ENCODE measurements at places on chromosomes 1 and 21. TPM values are rescaled to one million over a fixed set of nuclear protein-coding genes. Genes with fewer than 3 reads are reported as not detected.

- no peak for DNase-seq
Observed at GRCh38 chr1:183537405-183537804, 52.9 kb downstream of the NCF2 start.

- peak; percentile 1 for DNase-seq
Observed at GRCh38 chr21:24514081-24514733, 1093.1 kb downstream of the MRPL39 start.

GRCh38 chr1:160377585-160378206 is 10.8 kb downstream of the NHLH1 start:
- no peak for DNase-seq

DNA sequence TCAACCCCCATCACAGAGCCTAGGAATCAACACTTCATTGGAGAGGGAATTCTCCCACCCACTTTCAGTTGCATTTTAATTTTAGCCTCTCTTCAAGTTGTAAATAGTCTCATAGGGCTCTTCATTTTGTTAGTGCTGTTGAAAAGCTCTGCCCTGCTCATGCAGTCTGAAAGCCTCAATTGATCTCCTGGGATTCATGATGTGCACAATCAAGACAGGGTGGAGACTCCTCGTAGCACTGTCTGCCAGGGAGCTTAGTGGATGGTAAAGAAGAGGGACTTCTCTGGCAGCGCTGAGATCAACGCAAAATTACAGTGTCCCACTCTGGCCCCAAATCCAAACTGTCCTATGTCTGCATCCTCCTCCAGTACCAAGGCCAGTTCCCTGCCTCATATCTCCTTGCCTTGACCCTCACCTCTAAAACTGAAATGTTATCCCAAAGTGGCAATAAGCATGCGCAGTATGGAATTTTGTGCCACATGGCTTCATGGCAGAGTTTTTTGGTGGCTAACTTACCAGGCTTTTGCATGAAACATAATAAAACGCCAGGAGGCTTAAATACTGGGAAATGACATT is 282.2 kb downstream of the CACNA1E start:
- DNase-seq = no peak

- DNase-seq = no peak
Observed at GRCh38 chr1:175220853-175221556, 28.4 kb upstream of the KIAA0040 start.

DNA sequence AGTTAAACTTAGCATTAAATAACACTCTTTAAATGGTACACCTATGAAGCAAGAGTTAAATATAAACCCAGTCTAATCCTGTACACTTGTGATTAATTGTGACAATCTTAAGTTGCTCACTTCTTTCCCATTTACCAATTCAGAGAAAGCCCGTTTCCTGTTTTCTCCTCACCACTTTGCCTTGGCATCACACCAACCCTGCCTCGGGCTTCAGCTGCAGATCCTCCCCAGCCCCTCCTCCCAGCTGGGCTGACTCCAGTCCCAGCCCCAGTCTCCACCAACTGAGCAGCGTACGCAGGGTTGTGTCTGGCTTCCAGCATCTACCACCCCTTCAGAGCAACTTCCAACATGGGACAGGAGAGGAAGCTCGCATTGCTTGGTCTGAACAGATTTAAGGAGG is 4.1 kb downstream of the PYCR2 start:
- DNase-seq = no peak

DNA sequence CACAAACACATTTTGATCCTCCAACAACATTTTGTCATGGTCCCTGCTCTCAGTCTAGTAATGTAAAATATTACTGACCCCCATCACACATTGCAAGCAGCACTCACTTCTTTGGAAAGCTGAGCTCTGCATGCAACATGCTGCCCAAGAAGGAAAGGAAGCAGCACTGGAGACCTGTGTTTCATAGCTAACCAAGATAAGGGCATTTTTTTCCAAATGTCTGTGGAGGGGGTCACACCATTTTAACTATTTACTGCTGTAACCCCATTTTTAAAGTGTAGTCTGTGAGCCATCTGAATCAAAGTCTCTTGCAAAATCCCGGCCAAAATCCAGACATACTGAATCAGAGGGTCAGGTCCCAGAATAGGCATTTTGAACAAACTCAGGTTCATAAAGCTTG is 4.5 kb upstream of the RASSF5 start:
- no peak for DNase-seq

DNA sequence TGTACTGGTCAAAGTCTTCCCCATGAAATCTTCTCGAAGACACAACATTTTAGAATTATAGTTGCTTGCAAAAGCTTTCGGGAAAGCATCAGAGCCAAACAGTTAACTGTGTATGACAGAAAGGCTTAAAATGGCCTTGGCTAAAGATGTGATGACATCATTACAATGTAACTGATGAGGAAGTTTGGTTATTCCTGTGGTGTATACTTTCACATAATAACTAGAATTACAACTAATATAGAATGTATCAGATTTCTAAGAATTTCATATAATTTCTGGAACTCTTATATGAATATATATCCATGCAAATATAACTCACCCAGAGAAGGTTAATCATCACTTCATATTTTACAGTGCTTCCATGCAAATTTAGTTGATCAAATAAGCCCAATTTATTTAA is 8.4 kb downstream of the TP73 start:
- DNase-seq = no peak

- no peak for DNase-seq
Observed at GRCh38 chr1:208988811-208989222, 594.7 kb upstream of the CAMK1G start.

DNA sequence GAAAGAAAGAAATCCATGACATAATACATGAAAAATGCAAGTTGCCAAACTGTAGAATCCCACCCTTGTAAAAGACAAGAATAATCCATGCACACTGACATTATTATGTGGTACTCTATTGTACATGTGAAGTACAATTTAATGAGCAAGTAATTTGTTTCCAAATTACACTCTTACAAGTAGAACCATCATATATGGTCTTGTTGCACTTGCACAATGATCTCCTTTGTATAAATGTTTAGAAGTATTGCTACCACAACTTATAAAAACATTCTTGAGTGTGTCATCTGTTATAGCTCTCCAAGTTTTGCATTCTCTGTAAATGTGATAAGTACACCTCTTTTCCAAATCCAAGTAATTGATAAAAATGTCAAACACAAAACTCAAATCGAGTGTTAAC is 29.1 kb upstream of the ZNF281 start:
- no peak for DNase-seq

DNA sequence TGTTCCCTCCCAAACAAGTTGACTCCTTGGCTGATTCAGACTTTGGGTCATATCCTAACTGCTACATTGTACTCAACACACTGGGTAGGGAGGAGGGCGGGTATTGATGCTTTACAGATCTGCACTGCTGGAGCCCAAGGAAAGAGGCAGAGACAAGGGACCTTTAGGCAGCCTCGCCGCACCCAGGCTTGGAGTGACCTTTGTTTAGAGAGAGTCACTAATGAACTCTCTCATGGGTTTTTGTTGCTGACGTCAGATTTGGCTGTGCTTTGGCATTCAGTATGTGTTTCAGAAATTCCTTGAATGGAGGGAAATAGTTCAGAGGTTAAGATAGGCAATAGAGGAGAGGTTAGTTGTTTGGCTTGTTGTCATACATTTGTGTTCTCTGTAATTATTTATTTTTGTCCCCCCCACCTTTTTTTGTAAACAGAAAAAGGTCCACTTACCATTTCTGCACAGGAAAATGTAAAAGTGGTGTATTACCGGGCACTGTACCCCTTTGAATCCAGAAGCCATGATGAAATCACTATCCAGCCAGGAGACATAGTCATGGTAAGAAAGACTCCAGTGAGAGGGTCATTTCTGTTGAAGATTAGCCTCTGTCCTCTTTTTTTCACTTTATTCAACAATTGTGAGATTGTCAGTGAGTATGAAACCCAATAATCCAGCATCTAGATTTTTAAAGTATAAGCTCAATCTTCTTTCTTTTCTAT is 116.1 kb downstream of the ATP5PO start:
- no peak for DNase-seq

DNA sequence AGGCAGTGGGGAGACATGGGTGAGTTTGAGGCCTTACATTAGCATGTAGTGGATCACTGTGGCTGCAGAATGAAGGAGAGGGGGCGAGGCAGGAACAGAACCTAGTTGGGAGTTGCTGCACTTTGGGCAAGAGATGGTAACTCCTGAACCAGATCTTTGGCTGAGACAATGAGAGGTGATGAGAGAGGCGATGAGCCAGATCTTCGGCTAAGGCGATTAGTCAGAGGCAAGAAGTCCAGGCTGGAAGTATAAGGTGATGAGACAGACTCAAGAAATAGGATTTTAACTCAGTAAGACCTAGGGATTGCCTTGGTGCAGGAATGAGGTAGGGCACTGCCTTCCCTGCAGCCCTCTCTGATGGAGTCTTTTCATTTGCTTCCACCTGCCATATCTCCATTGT is 9.1 kb upstream of the ARTN start:
- no peak for DNase-seq

DNA sequence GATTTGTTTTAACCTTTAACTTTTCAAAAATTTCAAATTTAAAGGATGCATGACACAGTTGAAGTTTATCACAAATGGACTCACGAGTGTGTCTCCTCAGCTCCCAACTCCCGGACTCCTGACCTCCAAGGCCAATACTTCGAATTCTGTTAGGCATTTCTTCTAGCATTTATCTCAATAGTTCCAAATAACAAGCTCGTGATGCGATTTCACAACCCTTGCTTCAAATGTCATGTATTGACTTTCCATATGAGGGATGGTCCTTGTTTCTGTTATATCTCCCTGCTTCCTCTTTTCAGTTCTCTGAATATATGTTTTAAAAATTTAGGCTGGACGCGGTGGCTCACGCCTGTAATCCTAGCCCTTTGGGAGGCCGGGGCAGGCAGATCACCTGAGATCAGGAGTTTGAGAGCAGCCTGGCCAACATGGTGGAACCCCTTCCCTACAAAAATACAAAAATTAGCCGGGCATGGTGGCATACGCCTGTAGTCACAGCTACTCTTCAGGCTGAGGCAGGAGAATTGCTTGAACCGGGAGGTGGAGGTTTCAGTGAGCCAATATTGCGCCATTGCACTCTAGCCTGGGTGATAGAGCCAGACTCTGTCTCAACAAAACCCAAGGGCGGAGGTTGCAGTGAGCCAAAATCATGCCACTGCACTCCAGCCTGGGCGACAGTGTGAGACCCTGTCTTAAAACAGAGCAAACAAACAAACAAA is 52.0 kb upstream of the TINAGL1 start:
- DNase-seq = no peak

DNA sequence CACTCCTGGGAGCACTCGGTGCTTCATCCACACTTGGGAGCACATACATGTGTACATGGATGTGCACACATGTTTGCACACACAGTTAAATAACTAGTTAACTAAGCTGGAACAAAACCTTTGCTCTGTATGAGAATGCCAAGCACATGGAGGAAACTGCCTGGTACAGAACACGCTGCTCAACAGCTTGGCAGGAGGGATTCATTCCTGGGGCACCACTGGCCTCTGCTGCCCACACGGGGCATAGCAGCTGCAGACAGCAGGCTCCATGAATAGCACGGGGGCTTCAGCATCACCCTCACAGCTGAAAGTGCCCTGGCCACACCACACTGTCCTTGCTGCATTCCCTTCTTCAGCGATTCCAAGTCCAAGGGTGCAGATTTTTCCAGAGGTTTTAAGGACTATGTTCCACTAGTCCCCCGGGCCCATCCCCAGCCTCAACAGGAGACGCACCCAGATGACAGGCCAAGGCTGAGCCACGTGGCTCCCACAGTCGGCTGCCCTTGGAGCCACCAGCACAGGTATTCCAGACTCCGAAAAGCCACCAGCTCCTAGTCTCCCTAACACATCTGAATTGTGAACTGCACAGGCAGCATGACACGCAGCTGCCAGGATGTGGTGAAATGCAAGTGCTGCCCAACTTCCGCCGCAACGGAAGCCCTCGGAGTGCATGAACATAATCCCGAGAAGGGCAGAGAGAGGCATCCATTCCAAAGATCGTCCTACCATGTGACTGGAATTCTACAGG is 16.9 kb downstream of the NPHP4 start:
- no peak for DNase-seq

DNA sequence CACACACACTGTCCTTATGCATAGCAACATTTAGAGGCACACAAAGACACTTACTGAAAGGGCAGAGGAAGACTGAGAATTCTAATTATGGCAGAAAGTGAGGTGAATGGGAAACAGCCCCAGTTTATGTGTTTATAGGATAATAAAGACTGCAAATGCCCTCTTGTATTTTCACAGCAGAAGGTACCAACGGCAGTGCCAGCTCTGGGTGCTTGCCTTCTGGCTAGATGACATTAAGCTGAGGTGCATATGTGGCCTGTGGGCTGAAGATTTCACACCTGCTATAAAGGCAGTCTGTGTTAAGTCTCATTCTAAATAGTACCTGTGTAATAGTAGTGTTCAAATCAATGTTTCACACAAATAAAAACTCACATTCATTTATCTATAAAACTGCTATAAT is 347.2 kb upstream of the ZRANB2 start:
- DNase-seq = no peak

DNA sequence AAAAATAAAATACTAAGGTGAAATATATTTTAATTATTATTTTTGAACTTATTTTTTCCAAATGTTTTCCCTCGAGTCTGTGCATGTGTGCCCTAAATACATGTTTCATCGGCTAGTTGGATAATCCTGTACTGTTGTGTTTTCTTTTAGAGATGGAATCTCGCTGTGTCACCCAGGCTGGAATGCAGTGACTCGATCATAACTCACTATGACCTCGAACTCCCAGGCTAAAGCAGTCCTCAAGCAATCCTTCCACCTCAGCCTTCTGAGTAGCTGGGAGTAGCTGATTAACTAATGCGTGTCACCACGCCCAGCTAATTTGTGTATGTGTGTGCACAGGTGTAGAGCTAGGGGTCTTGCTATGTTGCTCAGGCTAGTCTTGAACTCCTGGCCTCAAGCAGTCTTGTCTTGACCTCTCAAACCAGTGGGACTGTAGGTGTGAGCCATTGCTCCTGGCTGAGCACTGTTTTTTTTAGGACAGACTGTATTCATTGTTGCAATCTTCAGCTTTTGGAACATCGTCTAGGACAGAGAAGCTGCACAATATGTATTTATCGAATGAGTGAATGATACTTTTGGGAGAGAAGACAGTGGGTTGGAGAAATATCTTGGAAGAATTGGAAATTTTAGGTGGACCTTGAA is 4.8 kb upstream of the TMCO1 start:
- peak; percentile 90 for DNase-seq

GRCh38 chr1:219661464-219662092 is 48.7 kb upstream of the ZC3H11B start:
- DNase-seq = no peak

The IFI44L gene
- total RNA-seq = 0.10 TPM

The ARHGAP30 gene
- 0.36 TPM for total RNA-seq

The CCDC28B gene
- total RNA-seq = 10.8 TPM

The FHAD1 gene
- 0.23 TPM for total RNA-seq

The TNNT2 gene
- not detected for total RNA-seq

The C1orf141 gene
- not detected for total RNA-seq

The TOMM20 gene
- total RNA-seq = 101 TPM

The KIRREL1 gene
- 145 TPM for total RNA-seq

The ATP1A1 gene
- total RNA-seq = 131 TPM

The FAM72A gene
- 29.2 TPM for total RNA-seq
